ENCODE measurements at places on chromosomes 4 and X.

DNA sequence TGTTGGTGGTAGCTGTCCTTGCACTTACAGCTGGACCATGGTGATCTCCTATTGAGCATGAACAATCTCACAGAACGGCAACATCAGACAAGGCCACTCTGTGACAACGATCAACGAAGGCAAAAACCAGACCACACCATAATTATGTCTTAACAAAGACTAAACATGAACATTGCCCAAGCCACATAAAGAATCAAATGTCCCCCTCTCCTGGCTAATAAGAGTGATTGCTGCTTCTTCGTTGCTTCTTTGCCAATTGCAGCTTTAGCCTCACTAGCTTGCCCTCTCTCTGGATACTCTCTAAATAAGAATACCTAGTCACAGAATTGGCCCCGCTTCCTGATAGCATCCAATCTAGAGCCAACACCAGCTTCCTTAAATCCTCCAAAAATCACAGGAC lies 41.5 kb upstream of the PGRMC1 start:
- DNase-seq, result no peak

DNA sequence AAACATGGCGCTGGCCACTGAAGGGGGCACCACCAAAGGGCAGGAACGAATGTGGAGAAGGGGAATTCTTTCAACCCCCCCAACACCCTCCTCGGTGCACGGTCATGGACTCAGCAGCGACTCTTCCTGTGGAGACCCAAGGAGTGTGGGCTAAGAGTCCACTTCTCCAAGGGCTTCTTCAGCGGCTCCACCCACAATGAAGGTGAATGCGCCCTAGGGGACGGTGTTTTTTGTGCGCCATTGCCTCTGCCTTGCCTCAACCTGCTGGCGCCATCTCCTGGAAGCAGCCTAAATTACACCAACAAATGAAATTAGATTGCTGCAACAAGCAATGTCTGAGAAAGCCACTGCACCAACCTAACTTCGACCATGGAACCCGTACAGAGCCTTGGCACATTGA lies 169.2 kb upstream of the MAGEB18 start:
- no peak for DNase-seq

DNA sequence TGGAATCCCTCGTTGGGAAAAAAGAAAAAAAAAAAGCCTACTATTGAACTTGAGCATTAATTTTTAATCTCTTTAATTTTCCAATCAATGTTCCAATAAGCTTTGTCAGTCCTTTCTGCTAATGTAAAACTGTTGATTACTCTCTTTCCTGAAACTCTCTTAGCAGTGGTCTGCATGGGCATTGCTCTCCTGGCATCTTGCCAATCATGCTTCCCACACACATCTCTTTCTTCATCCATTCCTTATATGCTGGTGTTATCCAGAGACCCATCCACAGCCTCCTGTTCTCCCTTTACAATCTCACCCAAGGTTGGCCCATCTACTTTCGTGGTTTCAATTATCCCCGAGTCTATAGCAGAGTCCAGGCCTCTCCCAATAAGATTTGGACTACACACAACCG lies 31.8 kb upstream of the KCNE5 start:
- no peak for DNase-seq

GRCh38 chr4:127138586-127138985 lies 494.2 kb upstream of the INTU start:
- DNase-seq, result no peak

DNA sequence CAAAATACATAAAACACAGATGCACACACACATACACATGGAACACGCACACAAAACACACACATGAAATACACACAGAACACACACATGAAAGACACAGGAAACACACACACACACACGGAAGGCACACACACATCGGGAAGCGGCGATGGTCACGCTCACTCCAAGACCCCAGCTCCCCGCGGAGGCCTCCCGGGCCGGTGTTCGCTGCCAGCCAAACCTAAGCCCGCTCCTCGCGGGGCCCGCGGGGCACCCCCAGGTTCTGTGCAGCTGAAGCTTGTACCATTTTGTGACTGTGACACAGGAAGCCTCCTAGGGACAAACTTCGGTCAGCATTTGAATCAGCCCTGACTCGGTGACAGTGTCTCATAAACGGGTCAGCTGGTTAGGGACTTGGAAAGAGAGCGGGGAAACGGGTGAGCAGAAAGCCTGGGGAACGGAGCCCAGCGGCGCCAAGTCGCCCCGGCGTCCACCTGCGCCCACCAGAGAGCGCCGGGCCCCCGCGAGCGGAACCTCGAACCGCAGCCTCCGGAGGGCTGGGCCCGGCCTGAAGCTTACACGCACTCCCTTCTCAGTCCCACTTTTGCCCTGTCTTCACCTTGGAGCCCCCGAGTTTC lies 32.1 kb downstream of the F11 start:
- DNase-seq, result no peak

DNA sequence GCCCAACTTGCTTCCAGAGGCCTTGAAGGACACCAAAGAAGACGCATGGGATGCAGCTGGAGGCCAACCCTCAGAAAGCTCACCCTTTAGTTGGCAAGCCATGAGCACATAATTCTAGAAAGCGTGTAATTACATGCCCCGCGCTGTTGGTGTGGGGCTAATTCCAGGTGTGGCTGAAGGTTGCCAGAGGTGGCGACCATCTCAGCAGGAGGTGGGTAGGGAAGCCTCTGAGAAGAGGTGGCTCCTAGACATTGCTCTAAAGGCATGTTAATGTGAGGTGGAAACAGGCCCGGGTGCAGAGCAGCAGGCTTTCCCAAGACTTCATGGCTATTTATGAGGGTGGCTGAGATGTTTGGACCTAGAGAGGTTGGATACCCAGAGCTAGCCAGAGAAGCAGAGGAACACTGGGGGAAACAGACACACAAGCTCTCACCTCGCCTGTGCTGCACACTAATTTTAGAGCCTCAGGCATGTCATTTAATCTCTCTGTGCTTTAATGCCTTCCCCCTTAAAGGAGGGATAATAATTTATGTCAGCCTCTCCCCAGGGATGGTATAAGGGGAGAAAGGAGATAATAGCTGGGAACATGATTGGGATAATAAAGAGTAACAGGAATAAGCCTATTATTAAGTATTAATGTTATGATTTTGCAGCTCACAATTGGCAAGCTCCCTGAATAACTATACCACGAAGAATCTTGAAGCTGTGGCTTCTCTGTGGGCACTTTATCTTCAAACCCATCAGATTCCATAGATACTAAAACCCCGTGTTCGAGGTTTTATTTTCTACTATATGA lies 60.0 kb upstream of the HELT start:
- DNase-seq, result no peak
